HL-60 (cell line): ENCODE measurements at places on chromosomes 16 and 17.

- no peak for DNase-seq
These were observed 692.9 kb upstream of the KIF2B start for GRCh38 chr17:53129863-53130262.

GRCh38 chr16:87960296-87960695 lies 9.1 kb downstream of the BANP start:
- no peak for DNase-seq

DNA sequence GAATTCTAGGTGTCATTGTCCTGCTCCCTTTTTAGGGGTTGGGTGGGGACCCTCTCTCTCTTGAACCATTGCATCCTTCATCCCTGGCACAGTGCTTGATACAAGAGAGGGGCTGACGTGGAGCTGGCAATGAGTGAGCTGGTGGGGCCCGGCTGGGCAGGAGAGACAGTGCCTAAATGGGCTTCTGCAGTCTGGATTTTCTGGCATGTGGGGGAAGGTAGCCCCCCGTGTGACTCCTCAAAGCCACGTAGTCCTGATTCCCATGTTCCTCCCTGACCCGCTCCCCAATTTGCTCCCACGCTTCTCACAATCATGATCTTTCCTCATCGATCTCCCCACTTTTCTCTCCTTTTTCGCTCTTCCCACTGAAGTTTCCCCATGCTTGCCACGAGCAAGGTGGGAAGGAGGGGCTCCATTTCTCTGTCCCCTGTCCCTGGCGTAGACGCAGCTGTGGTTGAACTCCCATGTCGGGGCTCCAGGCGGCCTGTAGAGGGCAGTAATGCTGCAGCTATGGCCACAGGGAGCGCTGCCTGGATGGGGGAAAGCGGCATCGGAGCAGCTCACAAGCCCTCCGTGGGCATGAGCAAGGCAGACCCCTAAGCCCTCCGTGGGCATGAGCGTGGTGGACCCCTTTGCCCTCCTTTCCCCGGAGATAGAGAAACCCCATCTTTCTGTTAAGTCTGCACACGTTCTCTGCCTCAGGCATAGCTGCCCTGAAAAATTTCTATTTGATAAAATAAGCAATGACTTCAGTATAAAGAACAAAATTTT lies 47.5 kb downstream of the HAPSTR1 start:
- DNase-seq, result peak; percentile 60

DNA sequence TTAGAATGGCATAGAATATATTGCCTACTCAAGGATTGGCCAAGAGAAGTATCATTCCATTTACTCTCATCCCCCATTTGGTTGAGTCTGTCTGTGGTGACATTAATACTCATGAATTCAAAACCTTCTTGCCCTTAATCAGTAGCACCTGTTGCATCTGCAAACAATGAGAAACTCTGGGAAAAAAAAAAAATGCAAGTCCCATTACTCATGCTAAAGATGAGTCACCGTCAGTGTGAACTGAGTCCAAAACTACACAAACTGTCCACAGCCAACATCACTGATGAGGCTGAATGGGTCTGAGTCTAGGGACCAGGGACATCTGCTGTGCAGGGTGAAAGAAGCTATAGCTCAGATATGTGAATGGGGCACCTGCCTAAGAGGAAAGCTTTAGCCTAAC lies 96.9 kb upstream of the ADAMTS18 start:
- no peak for DNase-seq

DNA sequence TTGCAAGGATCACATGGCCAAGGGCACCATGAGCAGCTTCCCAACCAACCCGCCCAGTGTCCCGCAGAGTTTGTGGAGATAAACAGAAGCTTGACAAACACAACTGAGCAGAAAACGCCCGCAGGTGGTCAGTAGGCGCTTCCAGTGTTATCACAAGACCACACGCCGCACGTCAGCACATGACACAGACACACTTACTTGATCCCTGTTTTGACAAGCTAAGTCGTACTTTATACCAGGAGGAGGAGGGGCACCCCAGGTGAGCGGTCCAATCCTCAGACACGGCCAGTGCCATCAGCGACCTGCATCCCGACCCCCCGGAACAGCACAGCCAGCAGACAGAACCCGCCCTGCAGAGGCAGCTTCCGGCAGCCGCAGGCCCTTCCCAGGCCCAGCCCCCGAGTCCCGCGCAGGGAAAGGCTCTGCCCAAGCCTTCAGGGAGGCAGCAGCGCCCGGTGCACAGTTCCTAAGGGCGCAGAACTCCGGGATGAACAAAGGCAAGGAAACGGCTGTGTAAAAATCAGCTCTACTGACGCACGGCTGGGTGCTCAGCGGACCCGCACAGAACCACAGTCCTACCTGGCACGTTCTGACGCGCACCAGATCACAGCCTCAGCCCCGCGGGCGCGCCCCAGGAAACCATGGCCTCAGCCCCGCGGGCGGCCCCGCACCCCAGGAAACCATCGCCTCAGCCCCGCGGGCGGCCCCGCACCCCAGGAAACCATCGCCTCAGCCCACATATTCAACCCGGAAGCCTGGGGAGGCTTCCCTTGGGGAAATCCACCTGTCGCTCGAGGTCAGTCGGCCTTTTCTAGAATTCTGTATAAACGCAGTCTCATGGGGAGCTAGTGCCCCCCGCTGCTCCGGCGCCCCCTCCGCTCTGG lies 27.8 kb downstream of the AXIN1 start:
- DNase-seq, result peak; percentile 58

GRCh38 chr17:51000835-51001638 lies 119.6 kb downstream of the SPAG9 start:
- DNase-seq, result peak; percentile 50

GRCh38 chr17:67137026-67137370 lies 92.6 kb downstream of the CACNG1 start:
- no peak for DNase-seq

DNA sequence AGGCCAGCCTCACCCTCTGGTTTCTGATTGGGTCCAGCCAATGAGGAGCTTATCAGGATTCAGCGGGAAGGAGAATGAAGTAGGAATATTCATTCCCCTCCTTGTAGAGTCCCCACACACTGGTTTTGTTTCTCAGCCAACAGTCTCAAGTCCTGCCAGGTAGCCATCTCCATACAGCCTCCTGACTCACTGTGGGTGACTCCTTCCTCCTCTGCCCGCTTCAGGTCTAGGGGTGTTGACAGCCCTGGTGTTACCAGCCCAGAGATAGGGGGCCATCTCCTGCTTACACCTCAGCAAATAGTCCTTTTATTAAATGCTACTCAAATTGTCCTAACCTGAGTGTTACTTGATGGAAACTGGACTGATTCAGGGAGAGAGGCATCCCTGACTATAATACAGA lies 4.0 kb upstream of the MFAP4 start:
- DNase-seq, result no peak

GRCh38 chr17:13595599-13595899 lies 6.2 kb downstream of the HS3ST3A1 start:
- no peak for DNase-seq

DNA sequence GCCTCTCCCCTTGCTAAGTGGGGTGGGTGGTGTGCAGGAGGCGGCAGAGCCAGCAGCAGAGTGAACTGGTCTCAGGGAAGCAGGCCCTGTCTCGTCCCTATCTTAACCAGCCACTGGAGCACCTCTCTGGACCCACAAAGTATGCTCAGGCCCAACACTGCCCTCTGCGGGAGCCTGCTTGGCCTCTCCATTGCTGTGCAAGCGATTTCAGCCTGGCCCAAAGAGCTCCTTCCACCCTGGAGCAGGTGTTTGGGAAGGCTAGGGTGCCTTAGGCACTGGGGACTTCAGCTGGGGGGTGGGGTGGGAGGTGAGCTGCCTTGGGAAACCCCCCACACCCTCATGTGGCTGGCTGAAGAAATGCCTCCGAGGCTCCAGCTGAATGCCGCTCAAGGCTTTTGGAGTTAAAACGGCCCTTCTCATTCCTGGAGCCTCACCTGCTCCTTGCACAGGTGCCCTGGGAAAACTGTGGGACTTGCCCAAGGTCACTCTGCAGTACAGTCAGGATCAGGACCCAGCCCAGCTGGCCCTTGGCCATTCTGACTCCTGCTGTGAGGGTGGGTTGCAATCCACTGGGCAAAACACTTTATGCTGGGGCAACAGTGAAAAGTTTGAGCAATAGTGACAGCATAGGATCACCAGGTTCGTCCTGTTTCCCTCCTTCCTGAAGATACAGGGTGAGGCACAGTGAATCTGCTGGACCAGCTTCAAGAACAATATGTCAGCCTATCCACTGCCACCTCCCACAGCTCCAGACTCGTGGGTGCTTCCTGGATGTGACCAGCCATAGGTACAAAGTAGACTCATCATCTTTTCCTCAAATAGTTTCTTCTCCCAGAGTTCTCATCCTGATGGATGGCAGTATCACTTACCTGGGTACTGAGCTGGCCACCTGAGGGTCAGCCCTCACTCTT lies 5.9 kb upstream of the UBE2O start:
- DNase-seq, result no peak

- no peak for DNase-seq
These were observed 184.4 kb downstream of the SNX29 start for GRCh38 chr16:12160815-12161550.

DNA sequence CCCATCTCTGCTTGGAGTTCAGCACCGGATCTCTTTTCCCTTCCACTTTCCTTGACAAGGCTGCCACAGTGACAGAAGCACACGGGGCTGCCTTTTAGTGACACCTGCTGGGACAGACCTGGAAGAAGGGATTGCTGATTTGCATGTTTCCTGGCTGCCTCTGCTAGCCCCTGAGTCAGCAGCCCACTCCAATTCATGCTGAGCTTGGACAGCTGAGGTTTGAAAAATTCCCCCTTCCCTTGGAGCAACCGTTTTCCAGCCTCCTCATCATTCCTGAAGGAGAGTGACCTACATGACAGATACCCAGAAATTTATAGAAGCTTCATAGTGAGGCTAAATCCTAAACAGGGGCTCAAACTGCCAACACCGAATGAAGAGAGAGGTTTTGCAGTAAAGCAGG lies 18.8 kb upstream of the RBL2 start:
- DNase-seq, result no peak

- no peak for DNase-seq
These were observed 65.7 kb downstream of the MAP2K6 start for GRCh38 chr17:69480245-69480644.

- no peak for DNase-seq
These were observed 40.0 kb upstream of the CD300E start for GRCh38 chr17:74663561-74663960.

GRCh38 chr17:68184816-68185436 lies 62.9 kb upstream of the AMZ2 start:
- DNase-seq, result no peak

DNA sequence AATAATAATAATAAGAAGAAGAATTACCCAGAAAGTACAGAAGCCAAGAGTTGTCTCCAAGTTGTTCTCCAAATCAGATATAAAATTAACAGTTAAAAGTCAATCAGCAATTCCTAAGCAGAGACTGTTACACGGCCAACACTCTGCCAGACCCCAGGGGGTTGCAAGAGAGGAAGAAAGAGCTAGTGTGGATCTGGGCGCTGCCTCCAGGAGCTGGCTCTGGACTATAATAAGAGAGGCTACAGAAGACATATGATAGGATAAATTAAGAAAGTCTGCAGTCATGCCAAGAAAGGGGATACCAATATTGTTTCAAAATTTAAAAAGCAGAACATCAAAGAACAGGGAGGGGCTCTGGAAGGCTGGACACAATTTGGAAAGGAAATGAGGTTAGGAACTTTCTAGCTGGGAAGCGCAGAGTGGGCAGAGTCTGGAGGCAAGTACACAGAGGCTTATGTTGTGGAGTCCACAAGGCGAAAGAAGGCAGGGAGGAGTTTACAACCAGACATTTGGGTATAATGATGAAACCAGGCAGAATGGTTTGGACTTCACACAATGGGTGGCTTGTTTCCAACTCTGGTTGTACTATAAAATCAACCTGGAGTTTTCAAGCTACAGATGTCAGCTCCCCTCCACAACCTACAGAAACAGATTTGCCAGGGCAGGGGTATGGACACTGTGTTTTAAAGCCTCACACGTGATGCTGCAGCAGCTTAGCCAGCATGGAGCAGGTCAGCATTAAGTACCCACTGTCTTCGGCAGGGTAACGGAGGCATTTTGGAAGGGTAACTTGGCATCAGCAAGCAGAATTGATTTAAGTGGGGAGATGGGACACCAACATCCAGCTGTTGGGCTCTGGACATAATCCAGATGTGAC lies 49.4 kb downstream of the SLC39A11 start:
- no peak for DNase-seq

DNA sequence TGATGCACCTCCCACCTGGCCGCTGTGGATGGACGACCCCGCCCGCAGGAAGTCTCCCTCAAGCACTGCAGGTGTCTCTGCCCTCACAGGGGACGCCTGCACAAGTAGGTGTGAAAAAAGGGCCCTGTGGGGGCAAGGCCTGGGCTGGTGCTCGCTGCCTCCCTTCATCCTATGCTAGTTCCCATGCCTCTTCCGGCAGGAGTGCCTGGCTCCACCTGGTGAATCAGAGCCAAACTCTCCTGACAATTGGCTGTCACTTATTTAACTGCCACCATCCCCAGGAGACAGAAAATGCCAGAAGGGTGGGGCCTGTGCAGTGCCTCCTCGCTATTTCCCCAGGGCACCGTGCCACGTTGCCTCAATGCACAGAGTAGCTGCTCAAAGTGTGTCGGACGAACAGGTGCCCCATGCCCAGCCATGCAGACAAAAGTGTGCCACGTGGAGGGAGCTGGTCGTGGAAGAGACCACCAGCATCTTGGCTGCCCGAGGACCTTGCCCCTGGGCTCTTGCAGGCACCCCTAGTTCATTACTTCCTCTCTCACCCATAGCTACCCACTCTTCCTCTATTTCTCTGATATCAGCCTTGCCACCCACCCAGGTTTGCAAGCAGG lies 170.7 kb downstream of the SEC14L1 start:
- DNase-seq, result no peak

GRCh38 chr17:81412490-81413093 lies 17.3 kb downstream of the BAHCC1 start:
- DNase-seq, result no peak

DNA sequence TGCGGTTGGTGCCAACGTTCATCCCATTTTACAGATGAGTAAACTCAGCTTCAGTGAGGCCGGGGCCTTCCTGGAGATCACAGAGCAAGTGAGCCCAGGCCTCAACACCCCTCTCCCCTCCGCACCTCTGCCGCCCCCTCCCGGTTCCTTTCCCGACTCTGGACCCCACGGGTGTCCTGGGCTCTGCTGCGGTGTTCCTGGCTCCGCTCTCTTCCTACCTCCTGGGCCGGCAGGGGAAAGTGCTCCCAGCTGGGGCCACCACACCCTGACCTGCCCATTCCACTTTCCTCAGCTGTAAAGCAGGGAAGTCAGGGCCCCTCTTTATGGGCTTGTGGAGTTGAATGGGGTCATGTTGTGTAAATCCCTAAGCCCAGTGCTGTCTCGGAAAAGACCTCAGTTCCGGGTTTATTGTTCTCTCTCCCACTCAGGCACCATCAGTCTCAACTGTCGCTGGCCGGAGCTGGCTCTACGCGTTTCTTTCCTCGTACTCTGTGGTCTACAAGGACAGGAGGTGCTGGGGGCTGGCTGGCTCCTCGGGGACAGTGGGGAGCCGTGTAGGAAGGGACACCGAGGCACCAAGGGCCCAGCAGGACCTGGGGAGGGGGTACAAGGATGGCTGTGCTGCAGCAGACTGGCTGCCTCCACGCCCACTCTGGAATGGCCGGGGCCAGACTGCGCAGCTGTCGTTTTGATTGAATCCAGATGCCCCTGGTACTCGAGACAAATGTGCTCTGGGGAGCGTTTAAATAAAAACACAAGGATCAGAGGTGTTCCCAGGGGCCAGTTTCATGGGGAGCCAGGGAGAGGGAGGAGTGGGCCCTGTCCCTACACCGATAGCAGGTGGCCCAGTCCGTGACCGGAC lies 21.7 kb upstream of the ACSF3 start:
- DNase-seq, result no peak
